Heart right ventricle (tissue), 16 donors: ENCODE measurements at places on chromosomes 1 and 21. TPM values are rescaled to one million over a fixed set of nuclear protein-coding genes. Genes with fewer than 3 reads are reported as not detected.

DNA sequence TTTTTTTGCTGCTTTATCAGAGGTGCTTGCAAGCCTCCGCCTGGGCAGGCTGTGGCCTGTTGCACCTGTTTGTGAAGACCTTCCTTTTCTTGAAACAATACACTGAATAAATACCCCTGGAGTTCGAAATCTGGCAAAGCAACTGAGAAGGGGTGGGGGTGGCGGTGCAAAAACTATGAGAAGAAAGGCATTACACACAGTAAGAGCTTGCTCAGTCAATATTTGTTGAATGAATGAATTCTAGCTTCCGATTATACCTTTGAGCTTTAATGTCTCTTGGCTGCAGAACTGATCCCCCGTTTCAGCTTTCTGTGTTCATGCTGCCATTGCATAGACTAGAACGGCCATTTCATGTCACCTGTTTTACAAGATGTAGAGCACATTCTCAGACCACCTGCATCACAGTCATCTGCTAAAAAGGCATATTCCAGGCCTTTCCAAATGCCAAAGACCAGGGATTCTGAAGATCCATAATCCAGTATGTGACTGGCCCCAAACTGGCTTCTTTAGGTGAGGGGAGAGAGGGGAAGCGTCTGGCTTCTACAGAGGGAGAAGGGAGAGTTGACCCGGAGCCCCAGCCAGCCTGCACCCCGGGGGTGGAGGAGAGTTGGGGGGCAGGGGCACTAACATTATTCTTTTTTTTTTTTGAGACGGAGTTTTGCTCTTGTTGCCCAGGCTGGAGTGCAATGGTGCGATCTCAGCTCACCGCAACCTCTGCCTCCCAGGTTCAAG is 111.5 kb downstream of the ETS2 start:
- DNase-seq: no peak

- no peak for DNase-seq
Observed at GRCh38 chr21:32834211-32834915, 62.8 kb upstream of the PAXBP1 start.

DNA sequence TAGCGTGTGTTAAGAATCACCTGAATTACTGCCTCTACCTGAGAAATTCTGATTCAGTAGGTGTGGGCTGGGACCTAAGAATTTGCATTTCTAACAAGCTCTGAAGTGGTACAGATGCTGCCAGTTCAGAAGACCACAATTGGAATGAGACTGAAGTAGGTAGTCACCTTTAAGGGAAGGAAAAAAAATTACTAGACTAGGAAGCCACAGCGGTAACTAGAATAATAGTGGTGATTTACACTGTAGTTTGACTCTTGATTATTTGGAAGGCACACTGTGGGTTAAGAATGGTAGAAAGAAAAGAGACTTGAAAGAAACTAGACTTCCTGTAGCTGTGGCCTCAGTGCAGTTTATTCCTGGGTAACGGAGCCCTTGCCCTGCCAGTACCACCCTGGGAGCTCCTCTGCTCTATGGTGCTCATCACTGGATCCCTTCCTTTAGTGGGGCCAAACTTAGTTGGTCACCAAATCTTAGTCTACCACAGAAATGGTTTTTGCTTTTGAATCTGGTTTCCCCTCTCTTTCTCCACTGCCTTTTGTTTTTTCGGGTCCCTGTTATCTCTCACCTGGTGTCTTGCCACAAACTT is 43.6 kb downstream of the ARID1A start:
- no peak for DNase-seq

DNA sequence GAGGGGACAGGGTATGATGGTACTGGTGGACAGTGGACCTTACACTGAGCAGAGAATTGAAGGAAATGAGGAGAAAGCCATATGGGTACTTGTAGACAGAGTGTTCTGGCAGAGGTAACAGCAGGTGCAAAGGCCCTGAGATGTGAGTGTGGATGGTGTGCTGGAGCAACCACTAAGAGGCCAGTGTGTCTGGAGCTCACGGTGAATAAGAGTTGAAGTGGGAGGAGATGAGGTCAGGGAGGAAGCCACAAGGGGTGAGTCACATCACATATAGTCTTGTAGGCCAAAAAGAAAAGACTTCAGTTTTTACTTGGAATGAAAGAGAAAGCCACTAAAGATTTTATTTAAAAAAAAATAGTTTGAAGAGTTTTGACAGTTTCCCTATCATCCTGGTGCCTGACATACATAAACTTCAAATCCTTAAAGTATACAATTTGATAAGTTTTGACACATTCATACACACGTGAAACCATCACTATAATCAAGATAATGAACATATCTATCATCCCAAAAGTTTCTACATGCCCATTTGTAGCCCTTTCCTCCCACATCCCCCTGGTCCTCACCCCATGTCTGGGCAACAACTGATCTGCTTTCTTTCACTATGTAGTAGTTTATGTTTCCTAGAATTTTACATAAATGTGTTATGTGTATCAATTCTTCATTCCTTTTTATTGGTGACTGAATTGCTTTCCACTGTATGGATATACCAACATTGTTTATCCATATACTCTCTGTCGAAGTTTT is 148.4 kb downstream of the GPATCH2 start:
- DNase-seq: no peak

- no peak for DNase-seq
Observed at GRCh38 chr1:151292207-151293030, 10.3 kb downstream of the ZNF687 start.

- no peak for DNase-seq
Observed at GRCh38 chr1:27744556-27744955, 18.8 kb downstream of the FAM76A start.

DNA sequence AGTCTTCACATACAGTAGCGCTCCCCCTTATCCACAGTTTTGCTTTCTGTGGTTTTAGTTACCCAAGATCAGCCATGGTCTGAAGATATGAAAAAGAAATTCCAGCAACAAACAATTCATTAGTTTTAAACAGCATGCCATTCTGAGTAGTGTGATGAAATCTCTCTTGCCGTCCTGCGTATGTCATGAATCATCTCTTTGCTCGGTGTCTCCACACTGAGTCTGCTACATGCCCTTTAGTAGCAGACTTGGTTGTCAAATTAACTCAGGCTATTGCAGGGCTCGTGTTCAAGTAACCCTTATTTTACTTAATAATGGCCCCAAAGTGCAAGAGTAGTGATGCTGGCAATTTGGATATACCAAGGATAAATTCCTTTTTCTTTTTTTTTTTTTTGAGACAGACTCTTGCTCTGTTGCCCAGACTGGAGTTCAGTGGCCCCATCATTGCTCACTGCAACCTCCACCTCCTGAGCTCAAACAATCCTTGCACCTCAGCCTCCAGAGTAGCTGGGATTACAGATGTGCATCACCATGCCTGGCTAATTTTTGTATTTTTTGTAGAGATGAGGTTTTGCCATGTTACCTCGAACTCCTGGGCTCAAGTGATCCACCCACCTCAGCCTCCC is 22.6 kb downstream of the PHACTR4 start:
- DNase-seq: no peak

IFI44L gene
- 47.7 TPM for total RNA-seq

SDC3 gene
- 29.5 TPM for total RNA-seq

OR2AJ1 gene
- not detected for total RNA-seq

DPT gene
- 49.1 TPM for total RNA-seq

CYP4B1 gene
- total RNA-seq: 7.0 TPM

LRIF1 gene
- 20.1 TPM for total RNA-seq

IL10 gene
- 1.1 TPM for total RNA-seq
